Stimulated activated CD4-positive, alpha-beta T cell treated with anti-CD3 and anti-CD28 coated beads, TNF-alpha, amount 100 ng/mL, for 48 hours (primary cell): ENCODE measurements at places on chromosomes 5 and 9.

- no peak for DNase-seq
These were observed 306.6 kb upstream of the KIF2A start for GRCh38 chr5:61999371-61999770.

- DNase-seq: no peak
These were observed 37.8 kb downstream of the ASTN2 start for GRCh38 chr9:117377046-117377445.

DNA sequence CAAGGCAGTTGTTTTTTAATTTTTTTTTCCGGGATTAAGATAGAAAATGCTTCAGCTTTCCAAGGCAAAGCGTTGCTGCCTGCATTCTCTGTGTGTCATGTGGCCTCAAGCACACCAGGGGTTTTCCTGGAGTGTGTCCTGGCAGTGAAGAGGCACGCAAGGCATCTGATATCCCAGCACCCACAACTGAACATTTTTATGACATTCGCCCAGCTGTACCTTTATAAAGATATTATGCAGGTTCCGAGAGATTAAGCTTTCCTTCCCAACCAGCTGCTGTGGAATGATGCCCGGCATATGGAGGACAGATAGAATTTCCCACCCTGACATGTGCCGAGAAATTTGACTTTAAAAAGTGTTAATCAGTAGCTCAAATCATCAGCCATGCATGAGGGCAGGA, 205.6 kb downstream of the GADD45G start:
- no peak for DNase-seq

DNA sequence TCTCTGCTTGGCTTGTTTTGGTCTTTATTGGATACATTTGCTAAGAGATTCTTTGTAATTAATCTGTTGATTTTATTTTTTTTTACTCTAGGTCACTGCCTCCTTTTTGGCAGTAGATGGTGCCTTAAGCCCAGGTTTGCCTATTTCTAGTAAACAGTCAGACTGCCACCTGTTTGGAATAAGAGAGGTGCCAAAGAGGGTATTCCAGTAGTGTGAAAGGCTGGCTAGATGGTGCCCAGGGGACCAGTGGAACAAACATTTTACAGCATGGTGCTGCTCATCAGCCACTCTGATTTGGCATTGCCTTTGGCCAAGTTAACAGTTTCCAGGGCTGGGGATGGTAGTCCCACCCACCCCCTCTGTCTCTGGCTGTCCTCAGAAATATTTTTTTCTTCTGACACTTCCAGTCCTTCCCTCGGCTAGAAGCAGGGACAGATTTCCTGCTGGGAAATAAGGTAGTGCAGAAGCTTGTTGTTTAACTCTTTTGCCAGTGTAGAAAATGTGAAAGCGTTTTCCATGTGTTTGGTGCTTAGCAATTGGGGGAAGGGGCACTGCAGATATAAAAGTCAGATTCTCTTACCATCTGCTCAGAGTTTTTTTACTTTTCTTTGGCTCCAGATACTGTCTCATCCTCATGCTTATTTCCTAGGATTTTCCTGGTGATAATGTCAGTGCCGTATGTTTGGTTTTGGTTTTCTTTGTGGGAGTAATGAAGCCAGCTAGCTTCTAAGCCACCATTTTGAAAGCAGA, 36.6 kb upstream of the FBXL7 start:
- DNase-seq: no peak

GRCh38 chr9:105114964-105115728, 129.3 kb upstream of the SLC44A1 start:
- no peak for DNase-seq

- no peak for DNase-seq
These were observed 68.3 kb downstream of the FGF1 start for GRCh38 chr5:142617416-142618129.

GRCh38 chr9:14061936-14062585, 251.9 kb downstream of the NFIB start:
- no peak for DNase-seq

DNA sequence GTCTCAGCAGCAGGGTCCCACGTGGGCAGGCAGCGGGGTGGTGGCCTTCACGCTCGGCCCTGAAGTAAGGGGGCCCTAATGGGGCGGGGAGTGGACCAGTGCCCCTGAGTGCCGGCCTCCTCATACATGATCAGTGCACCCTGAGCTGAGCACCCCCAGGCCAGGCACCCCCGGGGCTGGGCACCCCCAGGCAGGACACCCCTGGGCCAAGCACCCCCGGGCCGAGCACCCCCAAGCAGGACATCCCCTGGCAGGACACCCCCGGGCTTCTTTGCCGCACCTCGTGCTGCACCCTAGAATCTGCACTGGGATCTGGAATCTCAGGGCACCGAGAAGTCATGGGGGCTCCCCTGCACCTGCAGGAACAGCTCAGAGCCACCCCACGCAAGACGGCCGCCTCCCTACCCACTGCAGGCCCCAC, 51.4 kb downstream of the EXD3 start:
- no peak for DNase-seq

- DNase-seq: no peak
These were observed 91.1 kb upstream of the RNF180 start for GRCh38 chr5:64074533-64074932.

DNA sequence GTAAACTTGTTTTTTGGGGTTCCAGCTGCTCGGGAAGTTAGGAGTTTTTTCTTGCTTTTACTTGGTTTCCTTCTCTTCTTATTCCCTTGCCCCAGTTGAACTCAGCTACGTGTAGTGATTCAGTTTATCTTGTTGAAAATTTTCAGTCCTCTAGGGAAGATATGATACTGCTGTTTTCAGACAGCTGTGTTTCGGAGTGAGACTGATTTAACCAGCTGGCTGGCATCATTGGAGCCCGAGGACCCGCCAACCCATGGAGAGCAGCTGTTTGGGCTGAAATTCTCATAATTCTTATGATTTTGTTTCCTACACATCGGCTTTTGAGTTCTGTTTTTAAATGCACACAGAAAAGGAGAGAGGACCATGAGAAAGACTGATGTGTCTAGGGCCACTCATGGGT, 271.5 kb downstream of the NR3C1 start:
- DNase-seq: no peak

- DNase-seq: no peak
These were observed 33.5 kb upstream of the PIK3R1 start for GRCh38 chr5:68182094-68182493.
